ENCODE measurements at places on chromosomes 6 and 20.

DNA sequence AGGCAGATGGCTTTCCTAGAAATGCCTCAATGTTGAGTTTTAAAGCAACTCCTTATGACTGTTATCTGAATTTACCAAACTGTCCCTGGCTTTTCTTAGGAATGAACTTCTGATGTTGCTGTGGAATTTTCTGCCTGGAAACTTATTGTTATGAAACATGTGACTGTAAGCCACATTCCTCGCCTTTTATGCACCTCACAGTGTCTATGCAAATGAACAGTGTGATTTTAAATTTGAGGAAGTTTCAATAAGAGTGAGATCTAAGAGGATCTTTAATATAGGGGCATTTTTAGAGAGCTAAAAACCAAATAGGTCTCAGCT lies 2.4 kb upstream of the CCR6 start:
- peaks cover 72% of the 10 kb centered on the region for H3K4me1 ChIP-seq
- H3K36me3 ChIP-seq, result peaks cover 98% of the 10 kb centered on the region
- H3K27me3 ChIP-seq, result no peaks in the 10 kb centered on the region
- ATAC-seq, result no peak

DNA sequence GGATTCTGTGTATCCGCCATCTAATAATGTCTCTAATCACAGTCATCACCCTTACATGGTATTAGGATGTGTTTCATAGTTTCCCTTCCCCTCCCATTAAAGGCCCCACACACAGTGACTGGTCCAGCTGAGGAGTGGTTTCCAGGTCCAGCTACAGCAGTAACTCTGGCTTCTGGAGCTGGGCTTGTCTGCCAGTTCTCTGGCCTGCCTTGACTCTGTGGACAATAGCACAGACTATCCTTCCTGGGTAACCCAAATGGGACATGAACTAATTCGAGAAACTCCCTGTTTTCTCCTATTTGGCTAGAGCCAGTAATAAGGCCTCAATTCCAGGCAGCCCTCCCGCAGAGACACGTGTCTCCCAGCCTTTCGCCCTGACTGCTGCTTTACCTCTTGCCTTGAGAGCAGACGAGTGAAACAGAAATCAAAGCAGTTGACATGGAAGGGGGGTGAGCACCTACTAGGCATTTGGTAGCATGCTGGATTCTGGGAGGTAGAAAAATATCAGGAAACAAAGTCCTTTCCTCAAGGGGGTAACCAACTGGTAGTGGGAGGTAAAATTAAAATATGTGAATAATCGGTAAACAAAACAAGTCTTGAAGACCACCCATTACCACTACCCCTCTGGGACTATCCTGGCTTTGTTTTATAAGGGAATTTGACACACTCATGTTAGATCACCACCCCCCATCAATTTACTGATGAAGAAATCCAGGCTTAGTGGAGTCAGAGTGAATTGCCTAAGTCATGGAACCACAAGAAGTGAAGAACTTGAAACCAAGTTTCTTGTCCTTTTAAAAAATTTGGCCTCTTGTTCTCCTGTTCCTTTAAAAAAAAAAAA lies 1.2 kb downstream of the TRAF3IP2 start:
- H3K27ac ChIP-seq, result peak overlapping the region; percentile 91
- no peaks in the 10 kb centered on the region for H3K27me3 ChIP-seq
- H3K36me3 ChIP-seq, result peaks cover 54% of the 10 kb centered on the region

DNA sequence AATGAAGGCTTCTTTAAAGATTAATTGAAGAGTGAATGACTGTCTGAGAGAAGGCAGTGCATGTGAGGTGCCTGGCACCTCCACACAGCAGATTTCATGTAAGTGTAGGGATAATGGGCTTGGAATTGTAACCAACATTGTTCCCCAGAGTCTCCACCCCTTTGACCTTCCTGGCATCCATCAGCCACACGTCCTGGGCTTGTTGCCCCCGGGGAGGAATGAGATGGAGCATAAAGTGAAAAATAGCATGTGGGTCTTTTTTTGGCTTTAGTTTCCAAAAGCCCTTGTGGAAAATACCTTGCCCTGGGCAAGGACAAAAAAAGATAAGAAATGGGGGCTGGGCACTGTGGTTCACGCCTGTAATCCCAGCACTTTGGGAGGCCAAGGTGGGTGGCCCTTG lies 242.2 kb upstream of the ECI2 start:
- H3K4me1 ChIP-seq, result no peaks in the 10 kb centered on the region
- H3K27me3 ChIP-seq, result peaks cover 12% of the 10 kb centered on the region
- ATAC-seq, result no peak

GRCh38 chr6:51265426-51265825 lies 446.8 kb downstream of the TFAP2B start:
- H3K27ac ChIP-seq, result no peak overlapping the region
- H3K36me3 ChIP-seq, result no peaks in the 10 kb centered on the region
- no peaks in the 10 kb centered on the region for H3K27me3 ChIP-seq
- no peak overlapping the region for H3K4me3 ChIP-seq

GRCh38 chr20:62446481-62446880 lies 19.1 kb upstream of the RBBP8NL start:
- H3K4me3 ChIP-seq, result no peak overlapping the region
- no peaks in the 10 kb centered on the region for H3K36me3 ChIP-seq
- H3K4me1 ChIP-seq, result no peaks in the 10 kb centered on the region
- H3K27ac ChIP-seq, result no peak overlapping the region
- ATAC-seq, result no peak
- H3K27me3 ChIP-seq, result peaks cover 13% of the 10 kb centered on the region

DNA sequence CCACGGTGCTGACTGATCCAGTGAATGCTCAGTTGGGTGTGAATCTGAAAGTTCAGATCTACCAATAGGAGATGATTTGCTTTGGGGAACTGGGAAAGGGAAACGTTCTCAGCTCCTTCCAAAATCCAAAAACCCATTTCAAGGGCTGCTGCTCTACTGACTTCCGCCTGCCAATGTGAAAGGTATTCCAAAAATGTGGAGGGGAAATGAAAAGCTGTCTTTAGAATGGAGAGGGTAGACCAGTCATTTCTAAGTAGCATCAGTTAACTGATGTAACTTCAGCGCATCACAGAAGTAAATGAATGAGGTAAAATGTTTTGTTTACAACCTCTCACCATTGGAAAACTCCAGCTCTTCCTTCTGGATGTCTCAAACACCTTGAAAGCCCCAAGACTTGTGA lies 19.6 kb upstream of the EYA2 start:
- ATAC-seq, result no peak
- H3K27ac ChIP-seq, result no peak overlapping the region
- no peak overlapping the region for H3K4me3 ChIP-seq
- no peaks in the 10 kb centered on the region for H3K4me1 ChIP-seq
- peaks cover 4% of the 10 kb centered on the region for H3K27me3 ChIP-seq

DNA sequence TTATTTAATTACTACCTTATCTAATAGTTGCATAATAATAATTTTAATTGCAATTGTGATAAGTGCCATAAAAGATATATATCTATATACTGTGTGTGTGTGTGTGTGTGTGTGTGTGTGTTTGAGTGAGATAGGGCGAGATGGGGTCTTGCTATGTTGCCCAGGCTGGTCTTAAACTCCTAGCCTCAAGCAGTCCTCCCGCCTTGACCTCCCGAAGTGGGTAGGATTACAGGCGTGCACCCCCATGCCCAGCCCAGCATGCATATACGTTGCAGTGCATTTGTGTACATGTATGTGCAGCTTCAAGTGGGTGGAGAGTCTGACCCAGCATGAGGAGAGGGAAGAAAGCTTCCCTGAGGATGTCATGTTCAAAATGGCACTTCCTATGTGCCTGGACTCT lies 4.6 kb upstream of the RIMS4 start:
- no peak for ATAC-seq
- H3K4me1 ChIP-seq, result no peaks in the 10 kb centered on the region
- H3K4me3 ChIP-seq, result no peak overlapping the region
- no peak overlapping the region for H3K27ac ChIP-seq
- peaks cover 26% of the 10 kb centered on the region for H3K27me3 ChIP-seq

GRCh38 chr6:90484903-90485302 lies 102.0 kb downstream of the MAP3K7 start:
- H3K27me3 ChIP-seq, result no peaks in the 10 kb centered on the region
- H3K4me3 ChIP-seq, result no peak overlapping the region
- H3K4me1 ChIP-seq, result peaks cover 5% of the 10 kb centered on the region
- no peak for ATAC-seq
- H3K36me3 ChIP-seq, result no peaks in the 10 kb centered on the region

GRCh38 chr6:1086446-1087153 lies 225.3 kb upstream of the FOXQ1 start:
- peaks cover 5% of the 10 kb centered on the region for H3K27me3 ChIP-seq
- H3K4me3 ChIP-seq, result no peak overlapping the region
- no peaks in the 10 kb centered on the region for H3K4me1 ChIP-seq

- no peak overlapping the region for H3K4me3 ChIP-seq
- no peaks in the 10 kb centered on the region for H3K27me3 ChIP-seq
- ATAC-seq, result no peak
- no peaks in the 10 kb centered on the region for H3K4me1 ChIP-seq
Measured at GRCh38 chr6:162679681-162680080, 47.9 kb downstream of the PRKN start.

- H3K4me3 ChIP-seq, result no peak overlapping the region
- H3K4me1 ChIP-seq, result no peaks in the 10 kb centered on the region
- no peak for ATAC-seq
- no peaks in the 10 kb centered on the region for H3K36me3 ChIP-seq
- H3K27ac ChIP-seq, result no peak overlapping the region
Measured at GRCh38 chr6:152096863-152097496, 289.5 kb downstream of the ESR1 start.

- peaks cover 4% of the 10 kb centered on the region for H3K27me3 ChIP-seq
- no peak for ATAC-seq
- H3K4me3 ChIP-seq, result no peak overlapping the region
- H3K36me3 ChIP-seq, result no peaks in the 10 kb centered on the region
- no peak overlapping the region for H3K27ac ChIP-seq
Measured at GRCh38 chr6:52216932-52217575, 27.2 kb downstream of the IL17F start.

- no peaks in the 10 kb centered on the region for H3K4me1 ChIP-seq
Measured at GRCh38 chr6:92469186-92469828, 950.1 kb downstream of the EPHA7 start.

- no peaks in the 10 kb centered on the region for H3K27me3 ChIP-seq
- H3K4me3 ChIP-seq, result peak overlapping the region; percentile 96
- no peak for ATAC-seq
- peaks cover 25% of the 10 kb centered on the region for H3K4me1 ChIP-seq
- H3K36me3 ChIP-seq, result peaks cover 71% of the 10 kb centered on the region
Measured at GRCh38 chr6:26124781-26125685, 37.8 kb downstream of the HFE start.

DNA sequence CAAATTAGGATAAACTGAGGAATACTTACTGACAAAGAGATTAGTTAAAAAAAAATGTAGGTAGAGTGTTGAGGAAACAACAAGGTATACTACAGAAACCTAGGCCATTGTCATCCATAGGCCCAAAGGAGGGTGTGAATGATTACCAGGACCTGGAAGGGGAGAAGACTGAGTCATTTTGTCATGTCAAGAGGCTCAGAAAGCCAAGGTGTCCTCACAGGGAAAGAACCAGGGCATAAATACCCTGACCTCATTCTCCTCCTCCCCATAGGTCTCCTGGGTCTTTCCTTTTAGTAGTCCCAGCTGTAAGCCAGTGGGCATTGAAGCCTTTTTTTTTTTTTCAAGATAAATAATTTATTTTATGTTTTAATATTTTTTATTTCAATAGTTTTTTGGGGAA lies 582.1 kb upstream of the JAG1 start:
- no peaks in the 10 kb centered on the region for H3K36me3 ChIP-seq
- no peaks in the 10 kb centered on the region for H3K27me3 ChIP-seq
- H3K27ac ChIP-seq, result no peak overlapping the region

GRCh38 chr6:147621263-147621662 lies 112.8 kb downstream of the SAMD5 start:
- no peaks in the 10 kb centered on the region for H3K4me1 ChIP-seq
- H3K27ac ChIP-seq, result no peak overlapping the region
- H3K36me3 ChIP-seq, result no peaks in the 10 kb centered on the region
- no peak for ATAC-seq
- no peak overlapping the region for H3K4me3 ChIP-seq

DNA sequence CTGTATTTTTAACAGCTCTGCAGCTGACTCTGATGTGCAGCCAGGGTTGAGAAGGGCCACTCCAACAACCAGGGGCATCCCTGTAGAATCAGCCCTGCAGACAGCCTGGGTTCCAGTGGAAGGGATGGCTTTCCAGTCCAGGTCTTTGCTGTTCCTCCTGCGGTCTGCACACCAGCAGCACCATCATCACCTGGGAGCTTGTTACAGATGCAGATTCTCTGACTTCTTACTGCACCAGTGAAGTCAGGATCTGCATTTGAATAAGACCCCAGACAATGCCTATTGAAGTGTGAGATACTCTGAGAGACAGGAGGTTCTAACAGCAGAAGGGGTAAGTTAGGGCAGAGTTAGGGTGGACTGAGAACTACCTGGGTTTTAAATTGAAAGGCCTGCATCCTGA lies 151.3 kb downstream of the F13A1 start:
- ATAC-seq, result no peak
- no peaks in the 10 kb centered on the region for H3K4me1 ChIP-seq
- no peak overlapping the region for H3K27ac ChIP-seq

DNA sequence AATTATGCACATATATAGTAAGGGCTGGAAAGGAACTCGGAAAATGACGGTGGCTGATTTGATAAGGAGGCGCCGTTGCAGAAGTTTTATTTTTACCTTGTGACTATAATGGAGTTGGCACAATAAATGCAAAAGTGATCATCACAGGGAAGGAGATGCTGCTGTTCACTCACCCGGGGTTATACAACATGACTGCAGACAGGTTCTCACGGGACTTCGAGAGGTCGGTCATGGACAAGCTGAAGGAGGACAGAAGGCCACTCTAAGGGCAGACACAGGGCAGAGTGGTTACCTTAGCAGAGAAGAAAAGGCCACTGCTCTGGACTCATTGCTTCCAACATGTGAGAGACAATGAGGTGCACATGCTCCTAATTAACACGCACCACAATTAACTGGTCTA lies 168.6 kb downstream of the KIF16B start:
- H3K27me3 ChIP-seq, result no peaks in the 10 kb centered on the region
- ATAC-seq, result no peak
- H3K36me3 ChIP-seq, result peaks cover 40% of the 10 kb centered on the region
- H3K4me1 ChIP-seq, result no peaks in the 10 kb centered on the region
- H3K4me3 ChIP-seq, result no peak overlapping the region
- no peak overlapping the region for H3K27ac ChIP-seq

- no peaks in the 10 kb centered on the region for H3K27me3 ChIP-seq
- H3K36me3 ChIP-seq, result no peaks in the 10 kb centered on the region
- ATAC-seq, result peak; percentile 42
- peak overlapping the region; percentile 56 for H3K27ac ChIP-seq
- H3K4me3 ChIP-seq, result peak overlapping the region; percentile 57
- H3K4me1 ChIP-seq, result peaks cover 46% of the 10 kb centered on the region
Measured at GRCh38 chr6:7145885-7146828, 38.4 kb downstream of the RREB1 start.

- ATAC-seq, result peak; percentile 36
- H3K36me3 ChIP-seq, result peaks cover 5% of the 10 kb centered on the region
- H3K4me3 ChIP-seq, result peak overlapping the region; percentile 74
- H3K4me1 ChIP-seq, result peaks cover 9% of the 10 kb centered on the region
Measured at GRCh38 chr6:136921381-136921935, 643 bp upstream of the SLC35D3 start.

DNA sequence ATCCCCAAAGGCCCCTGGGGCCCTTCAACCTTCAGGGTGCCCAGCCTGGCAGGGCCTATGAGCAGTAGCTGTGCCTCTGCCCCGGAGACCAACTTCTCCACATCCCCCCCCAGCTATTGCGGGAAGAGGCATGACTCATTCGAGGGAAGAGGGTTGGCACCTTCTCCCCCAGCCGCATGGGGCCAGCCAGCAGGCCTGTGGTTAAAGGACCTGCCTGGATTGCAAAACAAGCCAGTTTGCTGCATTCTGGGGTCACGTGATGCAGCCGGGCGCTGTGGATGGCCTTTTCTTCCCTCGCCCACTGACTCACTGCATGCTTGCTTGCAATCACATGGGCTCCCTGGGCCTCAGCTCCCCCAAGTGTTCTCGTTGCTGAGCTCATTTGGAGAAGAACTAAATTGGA lies 182.5 kb downstream of the MAFB start:
- H3K4me1 ChIP-seq, result no peaks in the 10 kb centered on the region
- no peak overlapping the region for H3K27ac ChIP-seq
- H3K27me3 ChIP-seq, result no peaks in the 10 kb centered on the region
- peak; percentile 12 for ATAC-seq
- H3K4me3 ChIP-seq, result no peak overlapping the region

Measured in activated T-helper 17 cell treated with anti-CD3 and anti-CD28 coated beads, Interleukin-2, amount 50 U/mL, for 72 hours (primary cell).